Effector CD4-positive, alpha-beta T cell (primary cell): ENCODE measurements at places on chromosomes 4 and X.

GRCh38 chr4:182261651-182262223 is 18.5 kb downstream of the TENM3 start:
- no peak for DNase-seq

DNA sequence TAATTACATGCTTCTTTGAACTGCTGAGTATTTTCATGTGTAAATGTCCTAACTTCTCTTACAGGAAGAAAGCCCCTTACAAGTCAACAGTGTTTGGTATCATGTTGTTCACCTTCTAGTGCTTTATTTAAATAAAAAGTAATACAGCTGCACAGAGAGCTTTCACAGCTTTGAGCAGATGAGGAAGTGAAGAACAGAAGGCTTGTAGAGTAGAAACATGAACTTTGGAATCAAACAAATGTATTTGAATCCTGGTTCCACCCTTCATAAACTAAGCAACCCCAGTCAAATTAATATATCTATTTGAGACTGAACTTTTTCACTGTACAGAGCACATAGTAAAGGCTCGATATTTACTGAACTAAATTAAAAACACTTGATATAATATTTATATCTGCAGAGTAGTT is 120.5 kb downstream of the CAMK2D start:
- DNase-seq = no peak

DNA sequence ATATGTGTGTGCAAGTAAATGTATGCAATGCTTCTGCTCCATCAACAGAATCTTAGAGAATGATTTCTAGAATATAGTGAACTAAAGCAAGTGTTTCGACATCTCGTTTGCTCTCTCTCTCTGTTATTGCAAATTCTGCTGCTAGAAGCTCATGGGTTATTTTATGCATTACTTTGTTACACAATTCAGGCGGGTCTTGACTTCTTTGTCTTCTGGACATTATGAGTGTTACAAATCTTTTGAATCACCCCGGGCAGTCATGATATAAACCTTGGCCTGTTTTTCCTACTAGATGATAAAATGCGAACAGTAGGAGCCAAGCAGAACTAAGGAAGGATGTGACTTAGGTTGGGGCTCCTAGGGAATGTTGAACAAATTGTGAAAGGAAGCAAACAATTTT is 166.4 kb upstream of the SFRP2 start:
- DNase-seq = no peak

- no peak for DNase-seq
Observed at GRCh38 chrX:100090931-100091330, 319.1 kb downstream of the PCDH19 start.

DNA sequence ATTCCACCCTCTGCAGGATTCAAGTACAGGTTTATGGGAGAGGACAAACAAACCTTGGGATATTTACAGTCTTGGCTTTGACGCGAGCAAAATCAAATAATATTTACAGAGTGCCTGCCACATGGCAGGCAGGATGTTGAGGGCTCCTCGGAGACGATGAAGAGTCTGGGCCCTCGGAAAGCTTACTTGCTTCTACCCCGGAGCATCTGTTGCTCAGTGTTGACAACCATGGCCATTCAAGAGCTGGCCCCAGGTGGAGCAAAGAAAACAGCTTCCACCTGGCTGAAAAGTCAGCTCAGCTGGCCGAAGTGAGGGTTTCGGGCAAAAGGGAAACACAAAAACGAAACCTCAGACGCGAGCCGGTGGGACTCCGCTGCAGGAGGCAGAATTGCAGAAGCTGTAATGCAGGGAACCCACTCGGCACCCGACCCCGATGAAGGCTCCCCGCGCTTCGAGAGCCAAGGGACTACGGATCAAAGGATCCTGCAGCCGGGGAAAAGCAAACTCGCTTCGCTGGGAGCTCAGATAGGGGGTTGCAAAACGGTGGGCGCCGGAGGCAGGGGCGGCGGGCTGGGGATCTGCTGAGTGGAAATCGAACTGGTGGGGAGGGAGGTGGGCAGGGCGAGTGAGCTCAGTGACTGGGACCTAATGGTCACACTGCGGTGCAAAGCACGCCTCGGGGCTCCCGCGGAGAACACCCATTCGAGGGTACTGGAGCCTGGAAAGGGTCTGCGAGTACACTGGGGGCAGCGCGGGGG is 805 bp downstream of the ATP8A1 start:
- peak; percentile 31 for DNase-seq

- no peak for DNase-seq
Observed at GRCh38 chr4:96093057-96093456, 253.2 kb downstream of the PDHA2 start.

- DNase-seq = no peak
Observed at GRCh38 chr4:126097155-126097799, 782.5 kb downstream of the FAT4 start.

DNA sequence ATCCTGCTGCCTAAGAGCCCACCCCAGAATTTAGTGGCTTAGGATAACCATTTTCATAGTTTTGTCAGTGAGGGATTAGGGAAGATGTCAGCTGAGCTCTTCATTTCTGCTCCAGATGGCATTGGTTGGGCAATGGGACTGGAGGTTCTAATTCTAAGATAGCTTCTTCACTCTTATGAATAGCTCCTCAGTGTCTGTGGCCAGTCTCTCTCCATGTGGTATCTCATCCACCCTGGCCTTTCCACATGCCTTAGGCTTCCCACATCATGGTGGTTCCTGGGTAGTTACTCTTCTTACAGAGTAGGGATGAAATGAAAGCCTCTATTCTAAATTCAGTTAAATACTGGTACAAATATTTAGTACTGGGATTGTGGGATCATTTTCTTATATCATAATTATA is 31.3 kb downstream of the REPS2 start:
- DNase-seq = no peak

DNA sequence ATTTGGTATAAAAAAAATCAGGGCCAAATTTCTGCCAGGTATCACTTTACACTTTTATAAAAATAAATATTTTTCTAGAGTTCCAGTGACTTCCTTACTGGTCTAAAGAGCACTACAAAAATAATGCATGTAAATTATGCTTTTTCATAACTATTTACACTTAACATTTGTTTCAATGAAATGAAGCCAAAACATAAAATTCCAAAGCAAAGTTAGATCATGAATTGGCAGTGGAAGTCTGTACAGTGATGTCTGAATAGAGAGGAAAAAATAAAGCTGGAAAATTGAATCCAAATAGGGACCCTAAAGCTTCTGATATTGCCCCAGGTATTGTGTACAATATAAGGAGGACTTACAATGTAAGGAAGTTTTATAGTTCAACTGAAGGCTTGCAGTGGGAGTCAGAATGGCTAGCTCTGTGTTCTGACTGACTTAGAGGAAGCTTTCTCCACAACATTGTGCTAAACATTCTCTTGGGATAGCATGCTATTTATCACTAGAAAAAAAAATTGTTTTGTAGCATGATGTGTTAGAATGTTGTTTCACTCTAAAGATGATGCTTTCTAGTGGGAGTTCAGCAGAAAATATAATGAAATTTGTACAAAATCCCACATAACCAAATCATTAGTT is 288.2 kb upstream of the UGT8 start:
- DNase-seq = no peak

DNA sequence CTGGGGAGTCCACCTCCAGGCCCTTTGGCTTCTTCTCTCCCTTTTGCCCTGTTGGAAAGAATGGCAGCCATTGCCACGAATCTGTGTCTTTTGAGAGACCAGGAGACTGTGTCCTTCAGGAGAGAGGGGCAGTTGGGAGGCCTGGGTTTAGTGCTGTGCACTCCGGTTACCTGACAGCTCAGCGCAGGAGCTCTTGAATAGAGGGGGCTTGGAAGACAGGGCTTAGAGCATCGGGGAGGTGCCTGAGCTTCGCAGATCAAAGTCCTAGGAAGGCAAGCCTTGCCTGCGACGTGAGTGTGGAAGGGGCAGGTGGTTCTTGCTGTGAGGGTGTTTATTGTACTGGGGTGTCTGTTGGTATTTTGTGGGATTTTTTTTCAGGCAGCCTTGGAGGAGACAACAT is 41.9 kb upstream of the TADA2B start:
- DNase-seq = no peak

GRCh38 chrX:72003811-72004750 is 93.4 kb downstream of the NHSL2 start:
- no peak for DNase-seq

- no peak for DNase-seq
Observed at GRCh38 chr4:161252520-161253141, 911.2 kb downstream of the FSTL5 start.

DNA sequence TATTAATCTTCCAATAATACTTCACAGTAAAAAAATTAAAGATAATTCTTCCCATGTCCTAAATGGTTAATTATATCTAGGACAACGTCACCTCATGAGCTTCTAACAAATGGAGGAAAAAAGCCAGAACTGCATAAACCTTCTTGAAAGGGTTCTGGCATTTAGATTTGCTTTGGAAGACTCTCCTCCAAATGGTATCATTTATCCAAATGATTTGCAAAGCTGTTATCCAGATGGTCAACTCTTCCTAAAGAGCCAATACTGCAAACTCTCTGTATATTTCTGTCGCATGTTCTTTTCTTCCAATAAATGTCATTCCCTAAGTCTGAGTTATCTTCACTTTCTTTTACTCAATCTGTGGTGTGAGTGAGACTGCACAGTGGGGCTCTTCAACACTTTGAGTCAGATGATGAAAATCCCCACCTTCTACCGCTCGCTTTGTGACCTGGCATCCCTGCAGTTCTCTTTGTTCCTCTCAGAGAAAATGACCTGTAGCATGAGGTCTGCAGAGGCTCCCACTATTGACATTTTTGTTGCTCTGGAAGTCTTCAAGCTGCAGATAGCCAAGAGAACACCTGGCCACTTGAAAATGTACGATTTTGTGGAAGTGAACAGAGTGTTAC is 52.9 kb downstream of the TMEM150C start:
- no peak for DNase-seq

DNA sequence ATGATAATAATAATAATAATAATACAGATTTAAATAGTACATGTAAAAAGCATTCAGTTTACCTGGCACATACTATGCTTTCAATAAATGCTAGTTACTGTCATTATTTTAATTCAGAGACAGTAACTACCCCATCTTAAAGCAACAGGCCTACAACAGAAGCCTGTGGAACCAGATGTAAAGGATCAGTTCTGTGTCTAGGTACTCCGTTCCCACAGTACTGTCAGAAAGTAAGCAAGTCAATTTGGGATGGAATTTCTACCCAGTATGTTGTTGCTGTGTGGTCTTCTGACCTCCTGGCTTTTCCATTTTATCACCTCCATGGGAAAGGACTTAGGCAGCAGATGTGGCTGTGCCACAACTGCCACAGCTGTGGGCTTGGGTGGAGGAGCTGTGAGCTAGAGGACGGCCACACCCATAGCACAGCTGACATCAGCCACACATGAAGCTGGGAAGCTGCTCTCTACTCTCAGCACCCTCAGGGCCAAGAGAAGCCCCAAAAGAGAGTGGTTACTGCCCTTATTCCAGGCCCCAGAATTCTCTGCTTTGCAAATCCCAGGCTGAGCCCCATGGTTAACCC is 102.8 kb downstream of the CBR4 start:
- DNase-seq = no peak

GRCh38 chr4:93368968-93369367 is 459.6 kb upstream of the ATOH1 start:
- no peak for DNase-seq

DNA sequence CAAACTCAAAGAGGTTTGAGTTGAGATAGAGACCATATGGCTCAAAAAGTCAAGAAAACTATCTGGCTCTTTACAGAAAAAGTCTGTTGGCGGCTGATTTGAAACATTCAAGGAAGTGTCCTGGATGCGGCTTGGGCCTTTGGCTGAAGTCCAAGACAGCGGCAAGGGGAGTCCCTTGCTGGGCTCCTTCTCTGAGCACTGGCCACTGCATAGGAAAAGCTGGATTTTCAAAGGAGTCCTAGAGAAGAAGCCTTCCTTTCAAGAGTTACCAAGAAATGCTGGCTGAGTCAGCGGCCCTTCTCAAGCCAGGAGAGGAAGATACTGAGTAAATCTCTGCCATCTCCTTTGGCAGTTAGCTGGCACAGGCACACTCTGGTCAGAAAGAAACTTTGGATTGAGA is 12.1 kb downstream of the APLN start:
- DNase-seq = no peak

DNA sequence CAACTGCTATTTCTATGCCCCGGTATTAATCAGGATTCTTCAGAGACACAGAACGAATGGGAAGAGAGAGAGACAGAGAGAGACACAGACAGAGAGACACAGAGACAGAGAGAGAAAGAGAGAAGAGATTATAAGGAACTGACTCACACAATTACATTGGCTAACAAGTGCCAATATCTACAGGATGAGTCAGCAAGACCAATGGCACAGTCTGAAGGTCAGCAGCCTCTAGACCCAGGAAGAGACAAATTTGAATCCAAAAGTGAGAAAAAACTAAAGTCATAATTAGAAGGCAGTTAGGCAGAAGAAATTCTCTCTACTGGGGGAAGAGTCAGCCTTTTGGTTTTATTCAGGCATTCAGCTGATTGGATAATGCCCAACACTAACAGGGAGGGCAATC is 187.3 kb downstream of the MAB21L2 start:
- DNase-seq = no peak

GRCh38 chr4:161577579-161578301 is 586.1 kb downstream of the FSTL5 start:
- DNase-seq = no peak

DNA sequence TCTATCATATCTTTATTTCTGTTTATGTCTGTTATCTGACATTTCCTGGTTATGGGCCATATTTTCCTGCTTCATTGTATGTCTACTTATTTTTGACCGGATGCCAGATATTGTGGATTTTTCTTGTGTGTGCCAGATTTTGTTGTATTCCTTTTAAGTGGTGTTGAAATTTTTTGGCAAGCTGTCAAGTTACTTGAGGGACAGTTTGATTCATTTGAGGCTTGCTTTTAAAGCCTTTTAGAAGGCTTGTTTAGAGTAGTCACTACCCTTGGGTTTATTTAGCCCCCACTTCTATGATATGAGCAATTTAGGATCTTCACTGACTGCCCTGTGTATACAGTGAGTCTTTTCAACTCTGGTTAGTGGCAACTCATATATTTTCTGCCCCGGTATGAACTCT is 29.2 kb upstream of the NPY2R start:
- no peak for DNase-seq

DNA sequence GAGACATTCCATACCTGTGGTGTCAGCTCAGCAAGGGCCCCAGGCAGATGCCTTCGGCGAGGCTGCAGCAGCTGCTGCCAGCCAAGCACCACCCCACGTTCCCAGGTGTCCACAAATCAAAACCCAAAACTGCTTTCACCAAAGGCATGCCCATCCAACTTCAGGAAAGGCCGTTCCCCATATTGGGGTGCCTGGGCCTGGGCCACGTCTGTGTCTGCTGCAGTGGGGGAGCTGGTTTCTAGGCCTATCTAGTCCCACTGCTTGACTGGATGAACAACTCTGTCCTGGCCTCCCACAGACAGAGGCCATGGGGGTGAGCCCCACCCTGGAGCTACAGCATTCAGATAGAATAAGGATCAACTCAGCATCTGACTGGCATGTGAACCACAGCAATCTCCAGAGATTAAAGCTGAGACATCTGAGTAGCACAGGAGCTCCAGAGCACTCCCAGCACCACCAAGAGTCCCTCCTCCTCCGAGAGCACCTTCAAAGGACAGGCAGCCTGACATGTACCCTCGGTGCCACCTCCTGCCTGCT is 37.0 kb downstream of the NAT8L start:
- DNase-seq = no peak
